GM04504 (cell line): ENCODE measurements at places on chromosomes 3 and 15.

DNA sequence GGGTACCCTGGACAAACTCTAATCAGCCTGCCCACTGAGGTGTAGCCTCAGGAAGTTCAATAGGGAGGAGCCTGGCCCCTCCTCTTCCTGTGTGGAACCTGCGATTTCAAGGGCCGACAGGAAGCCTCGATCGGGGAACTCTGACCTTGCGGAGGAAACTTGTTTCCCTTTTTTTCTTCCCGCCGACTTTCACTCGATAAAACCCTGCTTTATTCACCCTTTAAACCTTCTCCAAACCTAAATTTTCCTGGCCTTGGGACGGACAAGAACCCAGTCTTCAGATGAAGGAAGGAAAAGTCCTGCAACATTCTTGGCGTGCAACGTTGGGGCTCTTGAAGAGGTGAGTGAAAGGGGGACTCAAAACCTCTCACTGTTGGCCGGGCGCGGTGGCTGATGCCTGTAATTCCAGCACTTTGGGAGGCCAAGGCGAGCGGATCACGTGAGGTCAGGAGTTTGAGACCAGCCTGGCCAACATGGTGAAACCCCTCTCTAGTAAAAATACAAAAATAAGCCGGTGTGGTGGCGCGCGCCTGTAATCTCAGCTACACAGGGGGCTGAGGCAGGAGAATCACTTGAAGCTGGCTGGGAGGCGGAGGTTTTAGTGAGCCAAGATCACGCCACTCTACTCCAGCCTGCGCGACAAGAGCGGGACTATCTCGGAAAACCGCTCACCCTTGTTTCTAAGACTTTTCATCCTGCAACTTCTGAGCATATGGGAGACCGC is 208.2 kb downstream of the ZNF385D start:
- DNase-seq, result no peak

- no peak for DNase-seq
Measured at GRCh38 chr3:45682786-45683185, 6.4 kb upstream of the SACM1L start.

DNA sequence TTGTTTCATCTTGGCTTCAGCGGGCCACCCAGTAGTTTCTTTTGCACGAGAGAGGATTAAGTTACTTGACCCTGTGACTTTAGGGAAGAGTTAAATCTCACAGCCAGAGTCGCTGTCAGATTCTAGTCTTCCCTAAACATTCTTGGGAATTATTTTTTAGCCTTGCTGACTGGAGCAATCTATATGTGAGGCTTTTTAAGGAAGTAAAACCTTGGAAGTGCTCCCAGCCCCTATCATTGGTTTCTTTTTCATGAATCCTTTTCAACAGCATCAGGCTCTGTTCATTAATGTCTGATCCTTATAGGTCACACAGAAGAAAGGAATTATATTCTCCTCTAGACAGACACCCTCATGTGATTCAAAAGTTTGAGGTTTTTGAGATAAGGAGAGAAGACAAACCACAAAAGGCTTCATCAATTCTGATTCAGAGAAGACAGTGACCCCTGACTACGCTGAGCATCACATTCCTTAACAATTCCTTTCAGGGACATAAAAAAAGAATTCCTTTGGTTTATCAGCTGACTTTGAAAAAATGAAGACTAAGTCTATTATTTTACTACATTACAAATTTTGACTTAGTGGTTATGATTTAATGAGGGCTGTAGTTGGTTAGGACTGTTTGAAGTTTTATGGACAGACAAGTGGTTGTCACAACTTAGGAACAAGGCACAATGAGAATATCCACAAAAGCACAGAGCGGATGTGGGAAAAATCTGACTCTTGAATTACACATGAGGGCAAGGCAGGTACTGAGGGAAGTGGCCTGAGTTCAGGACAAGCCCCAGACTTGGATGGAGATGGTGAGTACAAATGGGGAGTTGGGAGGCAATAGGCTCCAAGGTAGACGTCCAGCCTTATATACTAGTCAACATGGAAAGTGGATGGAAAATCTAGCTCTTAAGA is 171.1 kb upstream of the STT3B start:
- DNase-seq, result no peak

- no peak for DNase-seq
Measured at GRCh38 chr15:88174571-88174970, 82.0 kb downstream of the NTRK3 start.

GRCh38 chr15:57286446-57287122 is 89.7 kb upstream of the CGNL1 start:
- no peak for DNase-seq

GRCh38 chr15:76338486-76339304 is 2.1 kb downstream of the ISL2 start:
- DNase-seq, result no peak

GRCh38 chr3:51591231-51591630 is 52.7 kb downstream of the RAD54L2 start:
- DNase-seq, result peak; percentile 31

DNA sequence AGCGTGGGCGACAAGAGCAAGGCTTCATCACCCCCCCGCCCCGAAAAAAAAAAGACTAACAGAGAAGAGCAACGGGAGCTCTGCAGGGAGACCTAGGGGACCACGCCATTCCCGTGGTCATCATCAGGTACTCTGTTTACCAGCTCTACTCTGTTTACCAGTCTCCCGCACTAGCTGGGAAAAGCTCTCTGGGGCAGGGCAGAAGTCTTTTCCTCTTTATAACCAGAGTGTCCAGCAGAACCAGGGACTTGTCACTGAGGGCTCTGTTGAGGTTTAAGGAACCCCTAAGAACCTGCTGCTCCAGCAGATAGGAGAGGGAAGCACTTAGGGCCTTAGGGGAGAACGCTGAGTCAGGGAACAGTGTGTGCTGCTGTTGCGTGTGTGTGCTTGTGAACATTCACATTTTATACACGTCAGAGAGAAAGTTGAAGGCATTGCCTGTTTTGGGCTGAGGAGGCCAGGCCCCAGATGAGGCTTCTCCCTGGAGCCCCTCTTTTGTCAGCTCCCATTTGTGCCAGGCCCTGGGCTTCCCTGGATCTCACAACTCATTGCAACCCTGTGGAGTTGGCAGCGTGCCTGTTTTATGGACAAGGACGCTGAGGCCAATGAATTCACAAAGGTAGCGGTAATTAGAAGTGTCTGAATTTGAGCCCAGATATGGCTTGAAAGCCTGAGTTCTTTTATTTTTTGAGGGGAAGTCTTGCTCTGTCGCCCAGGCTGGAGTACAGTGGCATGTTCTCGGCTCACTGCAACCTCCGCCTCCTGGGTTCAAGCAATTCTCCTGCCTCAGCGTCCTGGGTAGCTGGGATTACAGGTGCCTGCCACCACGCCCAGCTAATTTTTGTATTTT is 24.2 kb upstream of the ERICH6 start:
- no peak for DNase-seq

- DNase-seq, result no peak
Measured at GRCh38 chr3:64133272-64133671, 92.0 kb downstream of the PRICKLE2 start.

GRCh38 chr3:24662449-24663345 is 168.0 kb upstream of the THRB start:
- no peak for DNase-seq

DNA sequence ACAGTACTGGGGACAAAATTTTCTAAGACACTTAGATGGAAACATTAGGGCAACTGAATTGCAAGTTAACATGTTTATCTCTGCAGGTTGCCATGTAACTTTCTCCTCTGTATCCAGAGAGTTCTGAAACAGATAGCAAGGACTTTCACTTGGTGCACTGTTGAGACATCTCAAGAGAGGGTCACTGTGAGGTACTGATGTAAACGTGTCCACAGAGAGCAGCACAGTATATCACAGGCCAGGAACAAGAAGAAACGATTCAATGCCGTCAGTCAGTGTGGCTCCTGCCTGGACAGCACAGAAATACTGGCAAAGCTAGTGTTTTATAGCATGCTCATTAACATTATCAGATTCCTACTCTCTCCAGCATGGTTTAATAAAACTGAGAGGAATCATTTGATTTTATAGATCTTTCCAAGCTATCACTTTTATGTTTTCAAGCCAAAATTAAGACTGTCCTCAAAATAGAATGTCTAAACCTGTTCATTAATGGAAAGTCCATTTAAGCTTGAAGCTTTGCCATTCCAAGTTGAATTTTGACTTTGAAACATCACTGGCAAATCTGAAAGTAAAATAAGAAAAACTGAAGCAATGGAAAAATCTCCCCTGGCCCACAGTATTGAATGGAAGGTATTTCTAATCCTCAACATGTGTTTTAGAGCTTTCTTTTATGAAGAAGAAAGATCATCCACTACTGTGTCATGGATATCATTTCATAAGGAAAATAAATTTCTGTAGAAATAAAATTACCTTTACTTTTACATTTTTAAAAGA is 102.7 kb downstream of the IMPG2 start:
- DNase-seq, result no peak

- no peak for DNase-seq
Measured at GRCh38 chr3:134852893-134853351, 57.9 kb downstream of the EPHB1 start.

DNA sequence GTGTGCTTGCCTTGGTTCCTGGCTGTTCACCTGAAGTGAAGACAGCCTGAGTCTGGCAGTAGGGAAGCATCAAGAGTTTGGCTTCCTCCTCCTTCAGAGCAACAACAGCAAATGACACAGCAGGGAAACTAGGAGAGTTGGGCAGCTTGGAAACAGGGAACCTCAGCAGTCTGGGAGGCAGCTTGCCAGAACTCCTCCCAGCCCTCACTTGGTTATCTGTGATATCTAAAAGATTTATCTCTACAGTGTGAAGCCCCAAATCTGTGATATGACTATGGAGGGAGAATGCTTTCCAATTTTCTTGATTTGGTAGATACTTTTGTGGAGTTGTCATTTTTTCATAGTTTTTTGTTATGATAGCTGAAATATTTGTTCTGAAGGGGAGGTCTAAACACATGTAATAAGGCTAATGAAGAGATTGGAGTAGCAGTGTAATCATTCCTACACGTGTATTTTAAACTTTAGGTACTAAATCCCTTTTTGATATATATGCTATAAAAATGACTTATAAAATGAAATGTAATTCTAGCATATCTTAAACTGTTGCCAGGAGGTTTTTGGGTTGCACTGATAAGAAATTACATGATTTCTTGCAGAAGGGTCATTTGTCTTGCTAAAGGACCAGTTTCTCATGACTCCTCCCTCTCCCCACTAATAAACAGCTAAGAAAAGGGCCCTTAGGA is 20.8 kb downstream of the UBE2E1 start:
- DNase-seq, result no peak

DNA sequence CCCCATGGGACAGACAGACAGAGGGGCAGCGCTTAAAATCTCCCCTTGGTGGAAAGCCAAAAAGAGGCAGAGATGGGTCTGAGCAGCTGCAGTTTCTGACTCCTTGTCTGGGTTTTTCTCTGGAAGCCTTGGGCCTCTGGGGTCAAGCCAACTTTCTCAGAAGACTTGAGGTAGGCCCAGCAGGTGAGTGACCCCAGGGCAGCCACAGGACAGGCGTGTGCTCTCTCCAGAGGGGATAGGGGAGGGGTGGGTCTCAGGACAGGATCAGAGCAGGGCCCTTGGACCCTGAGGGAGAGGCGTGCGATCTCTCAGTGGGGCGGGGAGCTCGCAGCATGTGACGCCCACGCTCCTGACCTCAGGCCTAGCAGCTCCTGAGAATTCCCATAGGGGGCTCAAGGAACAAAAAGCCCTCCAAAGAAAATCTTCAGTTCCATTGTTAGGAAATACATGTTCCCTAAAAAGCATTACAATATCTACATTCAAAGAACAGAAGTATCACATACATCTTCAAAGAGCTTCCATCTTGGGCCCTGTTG is 34.6 kb upstream of the DUSP7 start:
- DNase-seq, result no peak

- no peak for DNase-seq
Measured at GRCh38 chr15:89127054-89127702, 38.9 kb downstream of the ABHD2 start.

GRCh38 chr15:68541743-68542142 is 37.0 kb upstream of the CORO2B start:
- no peak for DNase-seq

DNA sequence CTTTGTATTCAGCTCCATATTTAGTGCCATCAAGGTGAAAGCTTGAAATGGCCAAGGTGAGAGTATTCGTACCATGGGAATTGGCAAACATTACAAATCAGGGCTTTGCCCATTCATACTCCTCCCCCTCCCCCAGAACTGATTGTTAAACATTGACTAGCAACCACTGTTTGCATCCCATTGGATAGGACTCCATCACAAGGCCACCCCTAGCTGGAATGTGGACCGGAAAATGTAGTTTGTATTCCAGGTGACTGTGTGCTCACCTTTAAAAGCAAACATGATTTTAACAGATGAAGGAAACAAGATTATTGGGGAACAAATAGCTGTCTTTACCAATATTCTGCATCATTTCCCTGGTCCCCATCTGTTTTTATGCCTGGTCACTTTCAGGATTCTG is 14.1 kb downstream of the ST3GAL6 start:
- no peak for DNase-seq

DNA sequence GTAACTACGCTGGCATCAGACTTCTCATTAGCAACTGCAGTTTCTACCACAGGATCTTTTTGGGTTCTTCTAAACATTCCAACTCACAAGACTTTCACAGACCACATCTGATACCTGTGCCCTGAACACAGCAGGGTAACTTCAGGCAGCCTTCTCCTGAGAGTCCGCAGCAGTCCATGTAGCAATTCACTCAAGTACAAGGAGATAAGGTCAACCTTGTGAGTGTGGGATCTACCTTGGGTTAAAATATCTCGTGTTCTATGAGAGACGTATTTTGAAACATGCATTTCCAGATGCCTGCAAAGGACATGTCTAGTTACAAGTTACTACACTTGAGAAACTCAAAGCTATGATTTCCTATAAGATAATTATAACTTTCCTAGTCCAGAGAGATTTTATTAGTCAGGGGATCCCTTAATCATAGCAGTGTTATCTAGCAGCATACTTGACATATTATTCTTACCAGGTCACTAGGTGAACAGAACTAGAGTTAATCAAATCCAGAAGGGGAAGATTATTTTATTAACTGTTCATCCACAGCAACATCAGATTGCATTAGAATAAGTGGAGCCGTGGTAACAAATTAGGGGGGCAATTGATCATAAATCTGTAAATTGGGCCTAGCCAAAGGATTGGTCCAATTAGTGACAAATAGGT is 66.4 kb downstream of the ASTE1 start:
- no peak for DNase-seq

GRCh38 chr3:64827019-64827418 is 139.2 kb upstream of the ADAMTS9 start:
- DNase-seq, result no peak

GRCh38 chr15:74108111-74108510 is 22.3 kb upstream of the ISLR2 start:
- no peak for DNase-seq
